Astrocyte of the hippocampus (primary cell): ENCODE measurements at places on chromosomes 2 and 18.

DNA sequence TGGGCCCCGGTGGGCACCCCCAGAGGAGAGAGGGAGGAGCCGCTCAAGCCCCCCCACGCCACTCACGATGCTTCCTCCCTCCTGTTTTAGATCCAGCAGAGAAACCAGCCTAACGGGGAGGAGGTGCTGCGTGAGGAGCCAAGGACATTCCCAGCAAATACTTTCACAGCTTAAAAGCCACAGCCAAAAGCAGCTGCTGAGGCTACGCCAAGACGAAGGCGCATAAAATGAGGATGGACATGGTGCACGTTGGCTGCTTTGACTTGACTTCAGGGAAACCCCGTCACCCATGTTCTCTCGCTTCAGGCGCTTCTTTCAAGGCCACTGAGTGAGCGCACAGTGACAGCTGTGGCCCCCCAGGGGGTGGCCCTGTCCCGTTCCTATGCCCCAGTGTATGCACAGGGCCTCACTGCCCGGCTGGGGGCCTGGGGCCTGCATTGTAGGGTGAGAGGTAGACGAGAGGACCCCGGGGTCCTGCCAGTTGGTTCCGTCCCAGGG, 72.1 kb upstream of the PXDN start:
- peak; percentile 92 for DNase-seq

- DNase-seq: no peak
Observed at GRCh38 chr2:238920601-238921001, 72.7 kb downstream of the TWIST2 start.

DNA sequence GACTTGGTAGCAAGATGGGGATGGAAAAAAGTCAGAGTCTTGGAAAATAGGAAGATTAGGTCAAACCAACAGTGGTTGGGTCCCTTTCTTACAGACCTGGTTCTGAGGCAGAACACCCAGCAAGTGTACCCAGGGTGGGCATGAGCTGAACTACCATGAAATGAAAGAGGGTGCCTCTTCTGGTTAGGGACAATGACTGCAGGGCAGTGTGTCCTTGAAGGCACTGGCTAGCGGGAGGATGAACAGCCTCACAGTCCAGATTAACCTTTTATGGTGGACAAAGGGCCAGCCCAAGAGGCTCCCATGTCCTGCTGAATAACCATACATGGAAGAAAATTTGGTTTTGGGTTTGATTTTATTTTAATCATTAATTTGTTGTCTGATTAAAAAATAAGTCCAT, 61.8 kb upstream of the CCDC85A start:
- DNase-seq: no peak

- no peak for DNase-seq
Observed at GRCh38 chr18:78511666-78512601, 467.7 kb upstream of the SALL3 start.
